ENCODE measurements at places on chromosomes 11 and 22. TPM values are rescaled to one million over a fixed set of nuclear protein-coding genes. Genes with fewer than 3 reads are reported as not detected.

GRCh38 chr11:76385903-76386302, 4.8 kb downstream of the GVQW3 start:
- no peak for DNase-seq

GRCh38 chr22:46513908-46514550, 23.4 kb downstream of the CELSR1 start:
- no peak for DNase-seq

DNA sequence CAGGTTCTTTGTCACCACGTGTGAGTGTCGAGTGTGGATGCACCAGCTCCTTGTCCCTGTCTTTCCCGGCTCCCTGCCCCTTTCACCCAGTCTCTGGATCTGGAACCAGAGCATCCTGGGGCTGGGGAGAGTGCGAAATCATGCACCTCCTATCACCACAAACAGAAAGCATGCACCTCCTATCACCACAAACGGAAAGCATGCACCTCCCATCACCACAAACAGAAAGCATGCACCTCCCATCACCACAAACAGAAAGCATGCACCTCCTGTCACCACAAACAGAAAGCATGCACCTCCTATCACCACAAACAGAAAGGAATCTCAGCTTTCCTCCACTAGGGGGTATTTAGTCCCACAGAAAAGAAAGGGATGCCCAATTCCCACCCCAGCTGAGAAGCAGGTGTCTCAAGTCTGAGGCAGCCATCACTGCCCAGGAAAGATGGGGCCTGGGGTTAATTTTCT, 5.9 kb upstream of the GLB1L3 start:
- peak; percentile 55 for DNase-seq

The MPPED2 gene
- 2.5 TPM for total RNA-seq

The HBD gene
- not detected for total RNA-seq
